Brain pericyte (primary cell): ENCODE measurements at places on chromosomes 7 and 10.

DNA sequence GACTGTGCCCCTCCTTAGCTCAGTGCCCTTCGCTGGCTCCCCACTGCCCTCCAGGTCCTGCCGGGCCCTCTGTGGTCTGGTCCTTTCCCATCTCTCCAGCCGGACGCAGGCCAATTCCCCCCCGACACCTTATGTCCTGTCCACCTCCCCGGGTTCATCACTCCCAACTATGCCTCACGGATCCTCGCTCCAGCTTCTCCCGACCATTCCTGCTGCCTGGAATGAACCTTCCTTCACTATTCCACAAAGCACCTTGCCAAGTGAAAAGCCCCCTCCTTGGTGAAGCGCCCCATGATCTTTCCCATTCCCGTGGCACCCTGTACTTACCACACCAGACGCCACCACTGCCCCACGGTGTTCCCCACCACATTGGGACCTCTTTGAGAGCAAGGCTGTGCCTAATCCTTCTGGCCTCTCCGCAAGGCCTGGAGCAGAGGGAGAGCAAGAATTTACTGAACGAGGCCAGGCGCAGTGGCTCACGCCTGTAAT lies 47.2 kb downstream of the TMEM270 start:
- DNase-seq: no peak

- DNase-seq: no peak
These were observed 23.2 kb upstream of the MKI67 start for GRCh38 chr10:128149267-128150014.

DNA sequence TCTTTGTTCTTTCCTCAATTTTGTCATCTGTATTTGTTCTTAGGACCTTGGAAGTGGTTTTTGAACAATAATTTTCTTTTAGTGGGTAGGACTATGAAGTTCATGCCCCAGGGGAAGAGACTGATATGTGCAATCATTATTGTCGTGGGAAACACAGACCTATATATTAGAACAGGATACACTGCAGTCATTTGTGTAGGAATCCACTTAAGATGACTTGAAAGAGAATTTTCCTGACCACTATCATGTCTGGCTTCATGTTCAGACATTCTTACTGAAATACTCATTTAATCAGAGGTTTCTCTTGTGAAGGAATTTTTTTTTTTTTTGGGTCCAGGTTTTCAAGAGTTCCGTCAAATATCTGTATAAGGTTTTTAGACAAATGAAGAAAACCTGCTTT lies 163.6 kb downstream of the SUGCT start:
- DNase-seq: no peak

DNA sequence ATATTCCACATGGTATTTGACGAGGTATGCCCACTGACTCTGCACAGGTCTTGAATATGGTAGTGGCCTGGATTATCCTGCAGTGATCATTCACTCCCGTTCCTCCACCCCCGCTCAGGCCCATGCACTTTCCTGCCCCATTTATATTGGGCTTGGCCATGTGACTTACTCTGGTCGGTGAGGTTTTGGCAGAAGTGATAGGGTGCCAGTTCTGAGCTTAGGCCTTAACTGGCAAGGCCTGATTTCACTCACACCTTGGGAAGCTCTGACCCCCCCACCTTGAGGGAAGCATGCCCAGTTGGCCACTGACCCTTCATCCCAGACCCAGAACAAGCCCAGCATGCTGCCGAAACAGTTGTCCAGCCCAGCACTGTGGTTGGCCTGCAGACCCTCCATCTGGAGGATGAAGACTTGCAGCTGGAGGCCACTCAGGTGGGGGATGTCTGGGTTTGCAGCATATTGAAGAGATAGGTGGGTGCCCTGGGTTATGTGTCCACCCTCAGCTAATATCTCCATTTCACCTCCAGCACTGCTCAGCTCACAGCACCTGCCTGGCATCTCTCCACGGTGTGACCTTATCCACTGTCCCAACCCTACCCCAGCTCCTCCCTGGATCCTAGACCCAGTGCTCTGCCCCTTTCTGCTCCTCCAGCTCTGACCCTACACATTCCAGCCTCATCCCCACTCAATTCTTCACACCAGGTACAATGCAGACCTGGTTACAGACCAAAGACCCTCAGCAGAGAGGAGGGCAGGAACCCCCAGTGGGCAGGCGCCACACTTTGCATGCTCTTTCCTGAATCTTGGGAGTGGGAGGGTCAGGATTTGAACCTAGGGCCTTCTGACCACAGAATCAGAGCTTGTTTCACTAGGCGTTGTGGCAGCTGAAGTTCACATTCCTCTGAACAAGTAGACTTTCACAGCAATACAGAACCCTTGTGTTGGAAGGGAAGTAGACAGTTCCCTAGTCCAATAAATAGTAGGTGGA lies 138.1 kb upstream of the CHST15 start:
- no peak for DNase-seq
